CD8-positive, alpha-beta memory T cell (primary cell): ENCODE measurements at places on chromosomes 2 and 18.

GRCh38 chr2:28136556-28136955, 246.0 kb downstream of the BABAM2 start:
- DNase-seq = no peak

- no peak for DNase-seq
These were observed 13.5 kb downstream of the AAK1 start for GRCh38 chr2:69629921-69630608.

DNA sequence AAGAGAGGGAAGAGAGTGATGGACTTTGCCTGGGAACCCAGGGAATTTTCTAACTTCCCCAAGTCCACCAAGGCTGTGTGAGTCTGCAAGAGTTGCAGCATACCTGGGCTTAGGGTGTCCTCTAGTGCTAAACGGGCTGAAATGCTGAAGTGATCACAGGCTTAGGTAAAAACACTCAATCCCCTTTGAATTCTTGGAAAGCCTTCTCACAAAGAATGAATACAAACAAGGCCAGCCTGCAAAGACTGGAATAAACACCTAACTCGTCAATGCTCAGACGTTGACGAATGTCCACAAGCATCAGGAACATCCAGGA, 30.0 kb upstream of the BMP10 start:
- DNase-seq = no peak

DNA sequence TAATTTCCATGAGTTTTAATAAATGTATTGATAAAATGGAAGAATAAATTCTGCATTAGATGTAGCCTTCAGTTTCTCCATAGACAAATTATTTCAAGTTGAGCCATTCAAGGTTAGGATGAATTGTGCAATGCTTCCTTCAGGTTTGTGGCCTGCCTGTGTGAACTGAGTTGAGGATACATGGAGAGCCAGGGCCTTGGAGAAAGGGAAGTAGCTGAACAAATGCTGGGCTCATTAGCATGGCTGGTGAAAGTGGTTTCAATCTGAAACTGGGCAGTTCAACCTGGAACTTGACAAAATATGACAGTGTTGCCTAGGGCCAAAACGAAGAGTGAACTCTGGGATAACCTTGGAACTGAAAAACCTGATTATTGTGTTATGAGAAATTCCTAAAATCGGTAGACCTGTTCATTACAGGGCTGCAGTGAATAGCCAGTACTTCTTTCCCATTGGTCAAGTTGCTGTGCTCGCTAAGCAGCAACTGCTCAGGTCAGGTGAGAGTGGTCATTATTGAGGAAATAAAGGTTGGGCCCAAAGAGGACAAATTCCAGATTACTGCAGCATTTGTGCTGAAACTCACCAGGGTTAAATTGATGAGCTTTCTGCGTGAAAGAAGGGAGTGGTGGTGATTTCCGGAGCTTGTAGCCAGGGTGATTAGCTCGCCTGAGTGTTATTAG, 12.7 kb downstream of the INPP1 start:
- no peak for DNase-seq

- no peak for DNase-seq
These were observed 40.8 kb upstream of the CFAP36 start for GRCh38 chr2:55478610-55479304.

DNA sequence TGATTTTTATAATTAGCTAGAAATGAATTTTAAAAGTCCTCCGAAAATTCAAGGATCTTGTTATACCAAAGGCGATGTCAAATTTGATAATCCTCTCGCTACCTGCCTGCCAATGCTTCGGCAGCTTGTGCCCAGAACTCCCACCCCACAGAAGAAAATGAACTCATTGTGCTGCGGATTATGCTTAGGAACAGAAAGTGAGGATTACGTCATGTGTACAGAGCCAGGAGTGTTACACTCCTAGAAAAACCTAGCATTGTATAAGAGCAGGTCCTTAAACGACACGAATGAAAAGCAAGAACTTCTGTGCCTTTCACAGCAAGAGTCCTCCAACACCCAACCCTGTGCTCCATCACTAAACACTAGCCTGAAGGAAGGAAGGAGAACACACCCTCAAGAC, 168.3 kb downstream of the RNF152 start:
- no peak for DNase-seq

DNA sequence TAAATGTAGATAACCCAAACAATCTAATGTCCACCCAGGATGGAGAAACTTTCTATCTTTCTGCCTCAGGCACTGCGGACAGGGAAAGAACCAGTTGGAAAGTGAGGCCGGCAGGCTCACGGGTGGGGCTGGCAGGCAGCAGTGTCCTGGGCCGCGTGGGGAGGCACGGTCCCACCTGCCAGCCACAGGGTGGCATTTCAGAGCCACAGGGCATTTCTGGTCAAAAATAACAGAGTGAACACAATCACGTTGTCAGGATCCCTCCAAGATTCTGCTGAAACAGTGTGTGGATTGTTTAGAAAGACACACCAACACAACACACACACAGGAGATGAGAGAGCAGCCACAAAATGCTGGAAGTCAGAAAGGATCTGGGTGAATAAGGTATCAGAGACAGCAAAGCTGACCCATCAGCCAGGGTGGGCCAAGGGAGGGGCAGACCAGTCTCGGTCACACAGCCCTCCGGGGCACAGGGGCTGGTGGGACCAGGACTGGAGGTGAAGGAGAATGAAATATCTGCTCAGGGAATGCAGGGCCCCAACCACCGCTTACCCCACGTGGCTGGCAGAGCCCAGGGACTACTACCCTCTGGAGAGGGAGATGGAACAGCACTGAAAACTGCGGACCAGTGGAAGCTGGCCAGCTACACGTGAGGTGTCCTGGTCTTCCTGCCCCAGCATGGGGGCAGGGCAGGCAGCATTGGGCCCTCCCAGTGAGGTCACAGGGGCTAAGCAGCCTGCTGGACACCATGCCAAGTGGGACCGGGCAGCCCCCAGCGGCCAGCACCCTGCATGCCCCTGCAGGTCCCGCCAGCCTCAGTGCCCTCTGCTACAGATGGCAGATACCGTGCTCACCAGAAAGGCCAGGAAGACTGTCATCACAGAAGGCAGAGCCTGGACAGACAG, 173.9 kb downstream of the HDAC4 start:
- DNase-seq = no peak

- no peak for DNase-seq
These were observed 35.8 kb upstream of the GRB14 start for GRCh38 chr2:164657129-164657528.

GRCh38 chr2:28751956-28752630, 463 bp downstream of the PPP1CB start:
- no peak for DNase-seq

DNA sequence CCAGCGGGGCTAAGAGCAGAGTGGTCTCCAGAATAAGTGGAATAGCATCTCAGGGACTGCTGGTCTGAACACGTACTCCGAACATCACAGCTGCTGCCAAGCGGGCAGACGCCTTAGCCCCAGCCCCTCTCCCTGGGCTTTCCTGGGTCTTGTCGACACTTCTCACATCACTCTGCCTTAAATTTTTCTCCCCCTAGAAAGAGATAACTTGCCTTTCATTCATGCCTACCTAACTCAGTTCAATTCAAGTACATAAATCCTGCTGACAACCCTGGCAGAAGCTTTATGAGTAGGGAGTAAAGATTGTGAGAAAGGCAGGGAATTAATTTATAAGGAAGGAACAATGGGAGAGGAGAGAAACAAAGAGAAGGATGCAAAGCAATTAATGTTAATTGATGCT, 202.9 kb upstream of the TNP1 start:
- DNase-seq = no peak

DNA sequence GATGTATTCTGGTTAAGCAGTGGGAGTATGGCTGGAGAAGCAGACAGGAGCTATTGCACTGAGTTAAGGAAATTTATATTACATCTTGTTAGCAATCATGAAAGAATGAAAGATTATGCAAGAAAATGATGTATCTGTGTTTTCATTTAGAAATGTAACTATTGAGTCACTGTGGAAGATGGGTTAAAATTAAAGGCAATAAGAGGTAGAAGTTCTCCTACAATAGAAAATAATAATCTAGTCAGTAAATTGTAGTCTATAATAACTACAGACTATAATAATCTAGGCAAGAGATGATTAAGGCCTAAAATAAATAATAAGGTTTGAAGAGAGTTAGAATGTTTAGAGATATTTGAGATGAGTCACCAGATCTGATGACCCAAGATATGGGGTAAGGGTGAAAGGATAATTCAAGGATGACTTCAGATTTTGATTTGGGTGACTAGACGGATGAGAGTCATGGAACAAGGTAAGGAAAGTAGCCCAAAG, 371.9 kb upstream of the KCNH7 start:
- DNase-seq = no peak

GRCh38 chr2:210445116-210445707, 31.3 kb downstream of the LANCL1 start:
- DNase-seq = peak; percentile 9

DNA sequence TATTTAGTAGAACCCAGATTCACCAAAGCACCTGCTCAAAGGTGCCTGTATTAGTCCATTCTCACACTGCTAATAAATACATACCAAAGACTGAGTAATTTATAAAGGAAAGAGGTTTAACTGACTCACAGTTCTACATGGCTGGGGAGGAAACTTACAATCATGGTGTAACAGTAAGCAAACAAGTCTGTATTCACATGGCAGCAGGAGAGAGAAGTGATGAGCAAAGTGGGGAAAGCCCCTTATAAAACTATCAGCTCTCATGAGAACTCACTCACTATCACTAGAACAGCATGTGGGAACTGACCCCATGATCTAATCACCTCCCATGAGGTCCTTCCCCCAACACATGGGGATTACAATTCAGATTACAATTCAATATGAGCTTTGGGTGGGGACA, 28.0 kb upstream of the DDX18 start:
- DNase-seq = no peak

DNA sequence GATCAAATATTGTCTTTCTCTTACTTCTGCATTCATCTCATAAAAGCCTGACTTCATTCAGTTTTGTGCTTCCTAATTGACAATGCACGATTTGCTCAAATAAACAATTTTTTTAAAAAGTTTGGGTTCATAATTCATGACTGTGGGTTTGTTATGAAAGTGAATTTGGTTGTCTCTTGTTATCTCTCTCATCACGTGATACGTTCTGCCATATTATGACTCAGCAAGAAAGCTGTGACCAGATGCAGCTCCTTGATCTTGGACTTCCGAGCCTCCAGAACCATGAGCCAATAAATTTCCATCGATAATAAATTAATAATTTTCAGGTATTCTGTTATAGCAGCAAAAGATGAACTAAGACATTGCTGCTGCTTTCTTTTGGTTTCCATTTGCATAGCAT, 156.5 kb upstream of the LRATD1 start:
- DNase-seq = no peak

- DNase-seq = no peak
These were observed 2.0 kb upstream of the GNLY start for GRCh38 chr2:85692039-85692645.

GRCh38 chr18:54284981-54285785, 15.9 kb downstream of the POLI start:
- DNase-seq = peak; percentile 56

- DNase-seq = no peak
These were observed 4.6 kb downstream of the SNED1 start for GRCh38 chr2:241003047-241003360.

DNA sequence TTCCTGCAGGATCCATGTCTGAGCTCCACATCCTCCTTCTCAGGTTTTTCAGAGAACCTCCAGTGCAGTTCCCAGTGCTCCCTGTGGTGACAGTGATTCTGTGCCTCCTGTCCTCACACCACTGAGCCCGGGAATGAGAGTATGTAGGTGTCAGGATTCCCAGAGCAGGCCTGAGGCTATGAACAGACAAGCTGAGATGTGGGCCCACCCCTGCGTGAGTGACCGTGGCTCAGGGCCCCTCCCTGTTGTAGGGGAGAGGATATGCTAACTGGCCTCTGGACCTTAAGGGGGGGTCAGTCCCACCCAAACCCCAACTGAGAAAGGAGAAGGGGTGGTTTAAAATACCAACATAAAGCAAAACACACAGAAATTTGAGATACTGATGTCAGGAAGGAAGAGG, 104.8 kb upstream of the RAB12 start:
- no peak for DNase-seq

- no peak for DNase-seq
These were observed 1268.3 kb upstream of the ACVR2A start for GRCh38 chr2:146576339-146577111.

DNA sequence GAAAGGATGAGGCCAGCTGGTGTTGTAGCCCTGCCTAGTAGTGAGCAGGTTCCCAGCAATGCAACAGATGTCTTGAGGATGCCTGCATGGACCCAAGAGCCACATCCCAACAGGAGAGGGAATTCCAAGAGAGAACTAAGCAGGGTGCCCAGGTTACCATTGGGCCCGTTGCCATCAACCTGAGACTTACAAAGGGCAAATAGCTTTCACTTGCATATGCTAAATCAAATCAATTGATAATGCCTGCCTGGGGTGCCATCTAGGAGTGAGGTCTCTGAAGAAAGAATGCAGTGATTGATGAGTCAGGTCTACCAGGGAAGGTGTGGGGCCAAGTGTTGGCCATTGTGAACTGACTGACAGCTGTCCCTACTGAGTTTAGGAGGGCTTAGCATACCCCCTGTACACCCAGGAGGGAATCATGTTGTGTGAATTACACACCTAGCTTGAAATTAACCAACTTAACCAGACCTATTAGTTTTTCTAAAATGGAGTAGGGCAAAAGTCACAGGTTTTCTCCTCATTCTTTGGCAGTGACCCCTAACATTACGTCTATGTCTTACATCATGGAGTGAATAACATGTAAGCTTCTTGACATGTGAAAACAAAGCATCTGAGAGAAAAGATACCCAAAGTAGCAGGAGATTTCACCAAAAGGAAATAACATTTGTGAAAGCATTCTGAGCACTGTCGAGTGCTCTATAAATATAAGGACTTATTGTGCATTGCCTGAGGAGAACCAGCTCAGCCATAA, 32.3 kb downstream of the FHOD3 start:
- no peak for DNase-seq

DNA sequence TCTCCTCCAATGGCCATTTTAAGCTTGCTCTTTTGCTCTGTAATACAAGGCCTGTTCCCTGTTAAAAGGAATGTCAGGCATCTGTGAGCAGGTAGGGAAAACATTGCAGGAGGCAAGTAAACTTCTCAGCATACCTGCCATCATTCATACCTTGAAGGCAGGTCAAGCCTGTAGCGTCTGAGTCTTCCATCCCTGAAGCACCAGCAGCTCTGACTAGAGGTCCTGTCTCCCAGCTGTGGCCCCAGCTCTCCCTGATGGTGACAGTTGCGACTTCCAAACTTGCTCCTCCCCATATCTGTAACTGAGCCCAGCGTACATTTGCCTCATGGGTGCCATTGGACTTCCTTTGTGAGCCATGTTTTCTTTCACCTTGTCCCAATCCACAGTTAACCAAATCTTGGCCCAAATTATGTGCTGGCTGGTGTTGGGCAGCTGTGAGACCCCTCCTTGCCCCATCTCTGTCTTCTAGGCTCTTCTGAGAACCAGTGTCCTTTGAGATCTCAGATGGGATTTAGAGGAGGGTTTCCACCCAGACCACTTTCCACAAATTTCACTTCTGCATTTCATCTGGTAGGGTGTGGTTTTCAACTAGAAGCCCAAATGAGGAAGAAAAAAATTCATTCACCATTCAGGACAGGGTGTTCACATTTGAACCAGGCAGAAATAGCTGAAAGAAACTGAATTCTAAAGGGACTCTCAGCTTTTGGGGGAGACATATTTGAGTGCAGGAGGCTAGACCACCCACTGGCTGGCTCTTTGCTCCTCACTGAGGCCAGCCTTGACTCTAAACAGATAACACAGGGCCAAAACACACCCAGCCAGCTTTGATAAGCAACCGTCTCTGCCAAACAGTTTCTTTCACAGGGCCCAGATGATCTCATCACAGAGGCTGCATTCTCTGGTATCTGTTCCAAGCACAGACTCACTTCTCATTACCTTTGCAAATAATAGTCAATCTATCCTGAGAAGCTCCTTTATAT, 66.4 kb upstream of the MSH2 start:
- DNase-seq = no peak
